ENCODE measurements at places on chromosomes 2 and 18.
A peak's percentile ranks its signal among the peaks of the same experiment; 100 is the strongest.

DNA sequence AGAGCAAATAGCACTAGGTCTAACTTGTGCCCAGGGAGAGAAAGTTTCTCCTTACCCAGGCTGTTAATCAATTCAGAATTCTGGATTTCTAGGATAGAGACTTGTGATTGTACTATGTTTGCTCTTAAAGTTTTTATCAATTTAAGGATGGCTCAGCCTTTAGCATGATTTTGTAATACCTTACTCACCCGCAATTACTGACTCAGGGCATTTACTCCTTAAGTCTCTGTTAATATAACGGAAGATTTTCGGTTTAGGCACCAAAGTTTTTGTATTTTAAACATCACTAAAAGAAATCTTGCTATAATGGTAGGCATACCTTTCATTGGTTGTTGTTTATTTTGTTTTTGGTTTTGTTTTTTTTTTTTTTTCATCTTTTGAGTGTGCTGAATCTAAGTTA is 358.2 kb downstream of the RBM43 start:
- no peak for DNase-seq
- H3K36me3 ChIP-seq: no peaks in the 10 kb centered on the region
- H3K27ac ChIP-seq: no peak overlapping the region
- H3K4me3 ChIP-seq: no peak overlapping the region

GRCh38 chr2:199495147-199495546 is 37.4 kb upstream of the SATB2 start:
- H3K4me3 ChIP-seq: no peak overlapping the region
- H3K4me1 ChIP-seq: no peaks in the 10 kb centered on the region
- H3K27me3 ChIP-seq: no peaks in the 10 kb centered on the region
- no peak for DNase-seq
- no peak overlapping the region for H3K27ac ChIP-seq

DNA sequence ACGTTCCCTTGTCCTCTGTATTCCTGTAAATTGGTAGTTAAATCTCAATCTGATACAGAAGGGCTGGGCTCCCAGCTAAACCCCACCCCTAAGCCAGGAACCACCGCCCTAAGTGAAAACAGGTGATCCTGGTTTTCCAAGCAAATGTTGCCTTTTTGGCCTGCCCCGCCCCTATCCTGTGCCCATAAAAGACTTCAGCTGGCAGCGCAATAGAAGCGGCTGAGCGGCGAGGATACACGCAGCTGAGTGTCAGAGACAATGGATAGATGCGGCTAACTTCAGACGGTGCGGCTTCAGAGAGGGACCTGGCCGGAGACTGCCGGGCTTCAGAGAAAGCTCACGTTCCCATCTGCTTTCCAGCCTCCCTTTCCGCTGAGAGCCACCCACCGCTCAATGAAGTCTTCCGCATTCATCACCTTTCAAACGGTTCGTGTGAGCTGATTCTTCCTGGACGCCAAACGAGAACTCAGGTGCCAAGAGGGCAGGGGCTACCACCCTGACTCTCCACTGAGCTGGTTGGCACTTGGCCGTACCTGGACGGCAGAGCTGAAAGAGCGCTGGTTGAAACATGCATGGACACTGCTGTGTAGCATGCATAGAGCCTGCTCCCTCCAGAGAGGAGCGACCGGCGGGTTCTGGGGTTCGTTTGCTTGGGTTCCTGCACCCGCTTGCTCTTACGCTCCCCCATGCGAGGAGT is 49.5 kb upstream of the POLE4 start:
- peaks cover 4% of the 10 kb centered on the region for H3K4me1 ChIP-seq
- no peak for DNase-seq
- H3K36me3 ChIP-seq: no peaks in the 10 kb centered on the region

DNA sequence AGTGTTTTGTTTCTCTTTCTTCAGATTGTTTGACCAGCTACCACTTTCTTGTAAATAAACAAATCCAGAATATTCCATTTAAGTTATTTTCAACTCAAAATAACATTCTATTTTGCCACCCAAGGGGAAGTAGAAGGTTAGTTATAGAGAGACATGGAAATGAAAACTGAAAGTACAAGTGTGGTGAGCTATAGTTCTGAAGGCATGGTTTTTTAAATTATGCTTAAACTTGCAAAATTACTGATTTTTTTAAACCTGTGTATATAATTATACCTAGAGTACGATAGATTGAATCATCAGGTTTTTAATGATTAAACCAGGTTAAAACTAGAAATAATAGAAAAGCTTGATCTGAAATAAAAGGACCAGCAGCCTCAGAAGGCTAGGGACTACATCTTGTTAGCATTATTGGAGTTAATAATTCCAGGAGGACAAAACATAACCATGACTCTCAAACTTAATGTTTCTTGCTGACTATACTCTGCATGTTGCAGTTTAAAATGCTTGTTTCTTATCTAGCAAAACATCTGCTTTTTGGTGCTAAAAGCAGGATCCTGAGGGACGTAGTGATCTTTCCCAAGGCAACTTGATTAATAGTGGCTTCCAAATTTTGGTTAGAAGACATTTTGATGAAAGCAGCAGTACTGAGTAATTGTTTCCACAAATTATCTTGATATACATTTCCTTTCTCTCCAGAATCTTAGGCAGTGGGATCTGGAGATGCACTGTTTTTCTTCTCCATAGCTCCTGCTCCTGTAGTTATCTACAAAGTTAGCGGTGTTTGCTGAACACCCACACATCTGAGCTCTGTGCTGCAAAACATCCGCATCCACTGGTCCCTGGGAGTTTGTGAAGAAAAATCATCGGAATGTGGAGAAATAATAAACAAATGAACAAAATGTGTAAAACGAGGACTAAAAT is 327.2 kb upstream of the PKDCC start:
- no peak overlapping the region for H3K27ac ChIP-seq
- no peak overlapping the region for H3K4me3 ChIP-seq
- no peaks in the 10 kb centered on the region for H3K36me3 ChIP-seq
- no peaks in the 10 kb centered on the region for H3K27me3 ChIP-seq
- H3K4me1 ChIP-seq: peaks cover 16% of the 10 kb centered on the region
- DNase-seq: no peak

GRCh38 chr2:40299173-40299572 is 152.7 kb downstream of the SLC8A1 start:
- no peak overlapping the region for H3K27ac ChIP-seq
- H3K36me3 ChIP-seq: no peaks in the 10 kb centered on the region
- H3K27me3 ChIP-seq: no peaks in the 10 kb centered on the region
- H3K4me3 ChIP-seq: no peak overlapping the region
- DNase-seq: no peak

DNA sequence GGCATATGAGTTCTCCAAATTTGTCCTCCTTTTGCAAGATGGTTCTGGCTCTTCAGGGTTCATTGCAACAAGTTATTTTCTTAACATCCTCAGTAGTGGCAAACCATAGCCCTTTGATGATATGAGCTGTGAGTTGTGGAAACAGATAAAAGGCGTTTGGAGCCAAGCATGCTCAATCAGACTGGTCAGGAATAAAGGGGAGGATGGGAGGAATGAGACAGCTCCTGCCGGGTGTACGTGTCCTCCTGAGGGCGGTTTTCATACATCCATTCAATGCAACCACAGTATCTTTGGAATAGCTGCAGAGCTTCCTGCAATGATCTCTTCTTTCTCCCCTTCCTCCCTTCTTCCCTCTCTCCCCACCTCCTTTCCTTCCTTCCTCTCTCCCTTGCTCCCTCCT is 245.8 kb downstream of the GLI2 start:
- H3K27ac ChIP-seq: no peak overlapping the region
- no peak for DNase-seq
- H3K27me3 ChIP-seq: no peaks in the 10 kb centered on the region
- H3K4me1 ChIP-seq: no peaks in the 10 kb centered on the region

DNA sequence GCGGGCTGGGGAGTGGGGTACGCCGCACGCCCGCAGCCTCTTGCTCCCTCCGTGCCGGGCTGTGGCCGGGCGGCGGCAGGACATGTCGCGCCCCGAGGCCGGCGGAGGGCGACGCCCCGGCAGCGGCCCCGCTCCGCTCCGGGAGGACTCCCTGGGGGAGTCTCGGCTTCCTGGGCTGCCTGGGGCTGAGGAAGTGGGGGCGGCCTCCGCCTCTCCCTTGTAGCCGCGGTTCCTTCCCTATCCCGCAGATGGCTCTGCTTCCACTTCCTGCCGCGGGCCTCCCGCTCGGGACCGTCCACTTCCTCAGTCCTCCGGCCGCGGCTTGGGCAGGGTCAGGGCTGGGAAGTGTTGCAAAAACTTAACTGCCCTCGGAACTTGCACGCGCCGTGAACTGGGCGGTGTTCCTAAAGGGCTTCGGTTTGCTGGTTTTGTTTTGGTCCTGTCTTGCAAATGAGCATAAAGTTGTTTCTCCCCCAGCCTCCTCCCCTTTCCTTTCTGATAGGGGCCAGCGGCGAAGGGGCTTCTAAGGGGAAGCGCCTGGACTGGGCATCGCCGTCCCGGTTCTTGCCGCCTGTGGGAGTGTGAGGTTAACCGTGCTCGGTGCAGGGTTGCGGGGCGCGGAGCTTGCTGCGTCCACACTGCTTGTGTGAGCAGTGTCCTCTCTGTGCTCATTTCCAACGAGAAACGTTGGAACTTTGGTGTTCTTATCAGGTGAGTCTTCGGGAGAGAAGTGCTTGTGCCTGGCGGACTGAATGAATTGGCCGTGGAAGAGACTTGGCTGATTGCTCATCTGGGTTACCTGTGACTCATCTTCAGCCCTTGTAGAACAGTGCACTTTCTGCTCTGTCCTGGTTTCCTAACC is 600 bp downstream of the RALB start:
- DNase-seq: peak; percentile 62
- H3K4me1 ChIP-seq: peaks cover 6% of the 10 kb centered on the region
- H3K27ac ChIP-seq: peak overlapping the region; percentile 75
- peaks cover 3% of the 10 kb centered on the region for H3K27me3 ChIP-seq

DNA sequence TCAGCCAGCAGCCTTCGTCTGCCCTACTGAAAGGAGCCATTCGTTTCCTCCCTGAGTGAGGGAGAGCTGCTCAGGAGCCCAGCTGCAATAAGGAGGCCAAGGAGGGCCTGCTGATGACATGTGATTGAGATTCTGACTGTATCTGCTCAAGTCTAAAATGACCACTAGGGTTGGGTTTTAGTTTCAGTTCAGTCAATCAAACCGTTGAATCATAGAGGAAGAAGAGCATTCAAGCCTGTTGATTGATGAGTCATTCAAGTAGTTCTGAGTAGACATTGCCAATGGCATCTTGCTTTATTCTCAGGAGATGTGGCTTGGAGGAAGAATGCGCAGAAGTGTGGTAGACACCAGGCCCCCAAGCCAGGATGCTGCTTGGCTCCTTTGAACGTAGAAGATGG is 19.9 kb upstream of the BCL2L11 start:
- no peaks in the 10 kb centered on the region for H3K4me1 ChIP-seq
- H3K4me3 ChIP-seq: no peak overlapping the region
- H3K36me3 ChIP-seq: no peaks in the 10 kb centered on the region
- H3K27ac ChIP-seq: no peak overlapping the region

DNA sequence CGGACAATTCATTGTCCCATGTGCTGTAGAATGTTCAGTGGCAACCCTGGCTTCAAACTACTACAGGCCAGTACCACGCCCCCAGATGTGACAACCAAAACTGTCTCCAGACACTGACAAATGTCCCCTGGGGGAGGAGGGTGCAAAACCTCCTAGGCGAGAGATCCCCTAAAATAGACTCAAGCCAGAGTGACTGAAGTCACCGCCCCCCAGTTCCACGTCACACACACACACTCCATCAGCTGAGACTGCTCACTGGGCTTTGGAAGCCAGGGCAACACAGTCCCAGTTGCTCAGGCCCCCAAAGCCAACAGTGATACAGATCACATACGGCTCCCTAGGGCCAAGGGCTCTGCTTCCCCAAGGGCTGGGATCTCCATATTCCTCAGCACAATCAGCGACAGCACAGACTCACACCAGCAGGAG is 19.1 kb downstream of the HDAC4 start:
- H3K4me1 ChIP-seq: peaks cover 9% of the 10 kb centered on the region
- H3K27me3 ChIP-seq: no peaks in the 10 kb centered on the region
- H3K36me3 ChIP-seq: peaks cover 4% of the 10 kb centered on the region
- no peak overlapping the region for H3K4me3 ChIP-seq

DNA sequence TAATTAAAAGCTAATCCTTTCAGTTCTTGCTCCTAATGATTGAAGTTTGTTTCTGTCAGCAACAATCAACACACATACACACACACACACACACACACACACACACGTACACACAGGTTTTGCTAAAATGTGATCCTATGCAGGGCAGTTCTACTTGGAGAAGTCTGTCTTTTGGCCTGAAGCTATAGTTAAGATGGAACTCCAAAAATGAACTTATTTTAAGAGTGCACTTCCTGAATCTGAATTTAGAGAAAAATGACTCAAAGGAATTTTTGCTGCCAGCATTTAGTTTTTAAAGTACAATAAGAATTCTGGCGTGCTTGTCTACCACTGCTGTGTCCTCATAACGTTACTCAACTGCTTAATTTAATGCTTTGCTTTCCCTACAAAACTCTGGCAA is 6.6 kb downstream of the GALNT5 start:
- DNase-seq: no peak
- peaks cover 5% of the 10 kb centered on the region for H3K4me1 ChIP-seq
- H3K27me3 ChIP-seq: no peaks in the 10 kb centered on the region
- no peak overlapping the region for H3K27ac ChIP-seq

- no peaks in the 10 kb centered on the region for H3K4me1 ChIP-seq
- no peak overlapping the region for H3K4me3 ChIP-seq
- H3K27ac ChIP-seq: no peak overlapping the region
- no peaks in the 10 kb centered on the region for H3K27me3 ChIP-seq
- H3K36me3 ChIP-seq: no peaks in the 10 kb centered on the region
- no peak for DNase-seq
These were observed 57.8 kb downstream of the ST6GAL2 start for GRCh38 chr2:106828119-106828518.

GRCh38 chr2:20225294-20226151 is 593 bp upstream of the SDC1 start:
- H3K27me3 ChIP-seq: no peaks in the 10 kb centered on the region
- H3K27ac ChIP-seq: peak overlapping the region; percentile 82
- peak overlapping the region; percentile 84 for H3K4me3 ChIP-seq
- DNase-seq: peak; percentile 77

DNA sequence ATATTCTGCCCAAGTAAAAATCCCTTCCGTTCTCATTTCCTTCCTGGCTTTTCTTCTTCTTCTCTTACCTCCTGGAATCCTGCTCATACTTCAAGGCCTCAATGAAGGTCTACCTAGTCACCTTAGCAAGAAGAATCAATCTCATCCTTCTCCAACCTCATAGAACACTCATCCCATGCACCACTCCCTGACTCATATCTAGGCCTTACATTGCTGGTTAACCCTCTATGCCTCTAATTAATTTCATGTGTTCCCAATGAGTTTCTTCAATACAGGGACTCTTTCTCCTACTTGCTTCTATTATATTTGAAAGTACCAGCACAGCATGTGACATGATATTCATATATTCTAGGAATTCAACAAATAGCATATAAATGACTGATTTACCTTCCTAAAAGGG is 63.0 kb downstream of the BCL11A start:
- H3K27me3 ChIP-seq: no peaks in the 10 kb centered on the region
- H3K4me1 ChIP-seq: no peaks in the 10 kb centered on the region
- H3K36me3 ChIP-seq: no peaks in the 10 kb centered on the region
- no peak for DNase-seq
- no peak overlapping the region for H3K4me3 ChIP-seq

GRCh38 chr2:211996857-211997256 is 541.7 kb downstream of the ERBB4 start:
- no peaks in the 10 kb centered on the region for H3K36me3 ChIP-seq
- DNase-seq: no peak
- no peaks in the 10 kb centered on the region for H3K27me3 ChIP-seq
- H3K4me1 ChIP-seq: no peaks in the 10 kb centered on the region
- no peak overlapping the region for H3K4me3 ChIP-seq

All from neuronal stem cell (in vitro differentiated cells).